ENCODE measurements at places on chromosomes 1 and 21.

DNA sequence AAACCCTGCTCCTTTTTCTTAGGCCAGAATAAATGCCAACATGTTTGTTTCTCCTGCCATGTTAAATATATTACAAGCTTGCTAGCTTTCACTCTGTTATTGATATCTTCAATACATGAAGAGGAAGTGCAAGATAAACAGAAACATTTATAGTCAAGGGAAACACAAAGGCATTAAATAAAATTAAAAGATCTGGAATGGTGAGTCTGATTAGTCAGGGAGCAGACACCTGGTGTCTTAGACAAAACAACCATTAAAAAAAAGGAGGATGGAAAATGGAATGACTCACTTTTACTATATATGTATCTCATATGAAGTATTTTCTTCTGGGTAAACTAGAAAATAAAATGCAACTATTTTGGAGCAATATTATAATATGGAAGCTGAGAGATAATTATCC is 123.3 kb downstream of the SMYD3 start:
- DNase-seq = no peak

- no peak for DNase-seq
These were observed 5.5 kb downstream of the RHOC start for GRCh38 chr1:112701227-112702066.

- no peak for DNase-seq
These were observed 21.4 kb upstream of the LRRC38 start for GRCh38 chr1:13535227-13535626.

DNA sequence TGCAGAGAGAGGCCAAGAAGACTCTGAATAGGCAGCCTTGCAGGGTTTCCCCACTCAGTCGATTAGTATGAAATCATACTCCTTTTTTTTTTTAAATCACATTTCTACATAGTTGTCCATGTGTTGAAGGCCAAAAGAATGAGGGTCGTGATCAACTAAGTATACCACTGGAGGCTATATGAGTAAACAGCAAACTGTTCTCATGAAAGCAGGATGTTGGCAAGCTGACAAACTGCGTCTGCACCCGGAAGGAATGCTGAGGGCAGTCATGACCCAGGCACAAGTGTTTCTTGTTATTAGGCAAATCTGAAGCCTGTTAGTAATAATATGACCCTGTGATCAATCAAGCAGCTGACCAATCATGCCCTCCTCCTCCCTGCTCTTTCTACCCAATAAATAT is 213.2 kb downstream of the USH2A start:
- no peak for DNase-seq

- no peak for DNase-seq
These were observed 48.4 kb downstream of the CAPZB start for GRCh38 chr1:19436716-19437476.

- DNase-seq = no peak
These were observed 19.0 kb downstream of the MFN2 start for GRCh38 chr1:11999236-11999635.

DNA sequence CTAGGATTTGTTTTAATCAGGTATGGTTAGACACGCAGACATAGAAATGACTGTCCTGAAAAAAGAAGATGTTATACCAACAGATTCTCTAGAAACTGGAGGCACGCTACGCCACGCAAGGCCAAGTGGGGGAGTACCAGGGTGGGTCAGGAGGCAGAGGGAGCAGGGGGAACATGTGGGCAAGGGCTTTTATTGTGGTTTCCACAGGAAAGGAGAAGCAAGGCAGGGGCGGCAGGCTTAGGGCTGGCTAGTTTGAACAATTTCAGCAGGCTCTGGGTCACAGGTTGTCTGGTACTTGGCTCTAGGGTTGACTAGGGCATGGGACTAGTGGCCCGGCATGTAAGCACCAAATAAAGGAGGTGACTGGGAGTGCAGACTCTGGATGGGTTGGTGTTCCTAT is 7.2 kb downstream of the MTARC2 start:
- no peak for DNase-seq

- DNase-seq = no peak
These were observed 672.4 kb upstream of the TMPRSS15 start for GRCh38 chr21:19076031-19076430.

DNA sequence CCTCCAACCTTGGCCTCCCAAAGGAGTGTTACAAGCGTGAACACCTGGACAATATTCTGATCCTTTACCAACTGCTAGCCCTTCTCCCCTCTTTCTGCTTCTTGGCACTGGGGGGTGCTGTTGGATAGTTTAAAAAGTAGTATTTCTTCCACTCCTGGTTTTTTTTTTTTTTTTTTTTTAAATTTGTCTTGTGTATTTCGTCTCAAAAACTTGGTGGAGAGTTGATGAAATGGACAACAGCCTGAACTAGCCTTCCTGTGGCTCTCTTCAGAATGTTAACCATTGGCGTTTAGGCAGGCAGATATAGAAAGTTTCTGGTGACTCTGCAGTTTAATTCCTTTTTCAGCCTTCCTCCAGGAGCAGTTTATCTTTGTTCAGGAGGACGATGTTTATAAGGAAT is 69.7 kb upstream of the USP24 start:
- no peak for DNase-seq

DNA sequence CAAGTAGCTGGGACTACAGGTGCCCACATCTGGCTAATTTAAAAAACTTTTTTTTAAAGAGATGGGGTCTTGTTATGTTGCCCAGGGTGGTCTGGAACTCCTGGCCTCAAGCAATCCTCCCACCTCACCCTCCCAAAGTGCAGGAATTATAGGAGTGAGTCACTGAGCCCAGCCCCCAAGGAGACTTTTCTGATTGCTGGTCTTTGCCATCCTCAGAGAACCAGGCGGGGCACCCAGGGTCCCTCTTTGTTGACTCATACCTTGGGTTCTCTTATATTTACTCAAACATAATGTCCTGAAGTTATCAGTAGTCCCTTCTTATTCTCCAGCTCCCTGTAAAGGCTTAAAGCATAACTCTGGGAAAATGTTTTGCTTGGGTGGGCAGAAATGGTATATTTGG is 51.1 kb downstream of the KIF26B start:
- no peak for DNase-seq

DNA sequence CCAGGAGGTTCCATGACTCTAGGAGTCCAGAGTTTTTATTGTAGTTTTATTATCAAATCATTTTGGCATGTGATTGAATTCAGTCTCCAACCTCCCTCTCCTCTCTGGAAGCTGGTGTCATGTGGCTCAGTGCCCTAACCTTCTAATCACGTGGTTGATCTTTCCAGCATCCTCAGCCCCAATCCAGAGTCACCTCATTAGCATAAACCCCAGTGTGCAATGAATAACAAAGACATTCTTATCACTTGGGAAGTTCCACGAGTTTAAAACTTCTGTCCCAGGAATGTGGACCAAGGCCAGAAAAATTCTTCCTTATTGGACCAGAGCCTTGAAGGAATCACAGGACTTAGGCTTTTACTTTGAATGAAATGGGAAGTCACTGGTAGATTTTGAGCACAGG is 52.2 kb downstream of the KIRREL1 start:
- no peak for DNase-seq

DNA sequence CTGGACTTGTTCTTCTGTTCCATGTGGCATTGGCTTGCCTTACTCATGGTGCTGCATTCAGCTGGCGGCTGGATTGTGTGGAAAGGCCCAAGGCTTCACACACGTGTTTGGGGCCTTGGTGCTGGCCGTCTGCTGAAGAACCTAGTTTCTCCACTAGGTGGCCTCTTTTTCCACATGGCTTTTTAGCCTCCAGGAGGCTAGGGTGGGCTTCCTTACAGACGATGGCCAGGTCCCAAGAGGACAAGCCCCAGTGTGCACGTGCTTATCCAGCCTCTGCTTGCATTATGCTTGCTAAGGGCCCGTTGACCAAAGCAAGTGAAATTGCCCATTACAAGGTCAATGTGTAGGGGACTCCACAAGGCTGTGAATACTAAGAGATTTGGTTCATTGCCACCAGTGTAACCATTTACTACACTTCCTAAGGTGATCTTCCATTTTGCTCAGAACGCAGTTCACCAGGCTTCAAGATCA is 47.5 kb upstream of the FOXO6 start:
- peak; percentile 6 for DNase-seq

DNA sequence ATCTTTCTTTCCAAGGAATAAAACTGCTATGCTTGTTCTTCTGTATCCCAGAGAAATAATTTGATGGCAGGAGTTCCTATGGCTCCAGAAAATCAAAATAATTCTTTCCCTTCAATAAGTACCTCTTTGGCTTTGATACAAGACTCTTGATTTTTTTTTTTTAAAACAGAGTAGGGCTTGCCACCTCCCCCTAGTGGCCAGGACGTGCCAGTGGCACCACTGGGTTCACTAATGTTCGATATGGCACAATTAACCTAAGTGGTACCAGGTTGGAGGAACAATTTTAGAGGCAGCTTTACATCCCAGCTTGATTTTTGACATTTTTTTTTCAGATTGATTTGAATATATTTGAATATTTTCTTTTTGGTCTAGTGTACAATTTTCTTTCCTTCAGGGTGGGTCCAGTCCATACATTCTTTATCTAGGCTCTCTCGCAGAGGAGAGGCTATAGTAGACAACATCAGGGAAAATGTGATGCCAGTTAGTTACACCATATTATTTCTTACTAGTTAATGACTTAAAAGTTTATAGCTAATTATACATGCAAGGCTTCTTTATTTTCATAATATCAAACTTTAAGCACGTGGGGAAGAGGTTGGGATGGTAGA is 330.9 kb downstream of the S1PR1 start:
- peak; percentile 17 for DNase-seq

DNA sequence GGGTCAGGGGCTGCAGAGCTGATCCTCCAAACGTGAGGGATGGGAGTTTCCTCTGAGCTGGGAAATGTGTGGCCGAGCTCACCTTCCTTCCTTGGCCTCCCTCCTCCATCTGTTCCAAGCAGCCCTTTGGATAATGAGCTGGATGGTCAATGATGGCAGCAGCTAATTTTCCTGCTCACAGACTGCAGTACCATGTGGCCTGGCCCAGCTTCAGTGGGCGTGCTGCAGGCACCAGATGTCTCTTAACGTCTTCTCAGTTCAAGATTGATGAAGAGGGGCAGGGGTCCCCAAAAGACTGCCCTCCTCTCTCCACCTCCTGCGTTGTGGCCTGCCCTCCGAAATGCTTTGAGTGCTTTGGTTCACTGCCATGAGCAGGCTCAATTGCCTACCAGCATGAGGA is 86.0 kb downstream of the UBIAD1 start:
- no peak for DNase-seq

DNA sequence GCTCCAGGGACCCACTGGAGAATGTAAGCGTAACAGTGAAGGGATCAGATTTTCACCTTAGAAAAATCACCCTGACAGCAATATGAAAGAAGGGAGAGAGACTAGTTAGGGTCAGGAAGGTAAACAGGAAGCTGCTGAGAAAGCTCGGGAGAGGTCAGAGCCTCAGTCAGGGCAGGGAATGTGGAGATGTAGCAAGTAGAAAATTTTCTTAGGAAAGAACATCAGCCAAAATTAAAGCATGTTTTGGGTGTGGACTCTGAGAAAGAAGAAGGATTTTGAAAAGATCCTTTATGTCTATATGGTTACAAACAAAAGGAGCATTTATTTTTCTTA is 16.7 kb upstream of the ERICH3 start:
- DNase-seq = no peak

DNA sequence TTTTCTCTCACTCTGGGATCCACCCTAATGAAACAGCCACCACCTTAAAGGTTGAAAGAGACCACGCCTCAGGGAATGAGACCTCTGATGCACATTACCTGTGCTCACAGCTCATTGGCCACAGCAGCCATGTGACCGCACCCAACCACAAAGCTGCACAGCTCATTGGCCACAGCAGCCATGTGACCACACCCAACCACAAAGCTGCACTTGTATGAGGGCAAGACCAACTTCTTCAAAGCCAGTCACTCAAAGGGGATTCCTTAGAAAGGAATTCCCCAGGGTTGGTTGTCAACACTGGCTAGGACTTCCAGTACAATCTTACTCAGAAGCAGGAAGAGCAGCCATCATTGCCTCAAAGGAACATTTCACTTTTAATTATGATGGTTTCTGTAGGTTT is 43.6 kb upstream of the PDE9A start:
- no peak for DNase-seq

- DNase-seq = no peak
These were observed 1.4 kb downstream of the FAM131C start for GRCh38 chr1:16072095-16072494.
